ENCODE measurements at places on chromosomes 5 and 9.

- no peak for DNase-seq
These were observed 11.1 kb upstream of the TCF7 start for GRCh38 chr5:134103397-134103796.

GRCh38 chr5:9869616-9870288 is 239.6 kb upstream of the TAS2R1 start:
- no peak for DNase-seq

- peak; percentile 39 for DNase-seq
These were observed 36.5 kb upstream of the EQTN start for GRCh38 chr9:27333241-27334052.

DNA sequence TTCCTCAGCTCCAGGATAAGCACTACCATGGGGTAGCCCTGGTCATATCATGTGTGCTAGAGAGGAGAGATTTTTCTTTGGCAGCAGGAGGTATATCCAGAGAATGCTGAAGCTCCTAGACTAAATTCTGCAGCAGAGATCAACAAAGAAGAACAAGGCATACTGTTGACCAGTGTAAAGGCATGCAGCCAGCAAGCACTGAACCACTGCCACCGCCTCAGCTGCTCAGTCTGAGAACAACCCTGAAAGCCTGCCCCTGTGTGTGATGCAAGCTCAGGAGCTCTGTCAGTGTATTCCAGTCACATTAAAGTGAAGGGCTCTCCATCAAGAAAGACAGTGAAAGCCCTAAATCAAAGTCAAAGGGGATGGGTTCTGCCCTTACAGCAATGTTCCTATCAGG is 439.5 kb upstream of the CD180 start:
- no peak for DNase-seq

GRCh38 chr9:4538107-4538506 is 47.8 kb downstream of the SLC1A1 start:
- no peak for DNase-seq

GRCh38 chr5:87007737-87008136 is 259.9 kb upstream of the RASA1 start:
- no peak for DNase-seq

GRCh38 chr9:8599937-8600336 is 800.4 kb upstream of the DMAC1 start:
- no peak for DNase-seq

All from CD4-positive, alpha-beta T cell treated with Interferon gamma for 1 hour (primary cell).